Ascending aorta (tissue), 2 donors: ENCODE measurements at places on chromosomes 1 and 21. TPM values are rescaled to one million over a fixed set of nuclear protein-coding genes. Genes with fewer than 3 reads are reported as not detected.

Gene CD1C
- total RNA-seq = not detected

Gene TBX19
- 0.64 TPM for total RNA-seq

Gene CLIC6
- total RNA-seq = 6.2 TPM

Gene UTS2
- not detected for total RNA-seq

Gene SV2A
- total RNA-seq = 5.9 TPM

Gene PLA2G2E
- total RNA-seq = not detected

Gene PLEKHN1
- not detected for total RNA-seq

Gene ST6GALNAC3
- total RNA-seq = 34.5 TPM

Gene HRNR
- not detected for total RNA-seq

Gene HES3
- total RNA-seq = not detected

Gene OR2T11
- total RNA-seq = 2.8 TPM

Gene AZIN2
- total RNA-seq = 3.5 TPM

Gene FOXD2
- 1.3 TPM for total RNA-seq

Gene LRRC71
- not detected for total RNA-seq

Gene ATP1A4
- total RNA-seq = not detected
